ENCODE measurements at places on chromosomes 11 and 22. TPM values are rescaled to one million over a fixed set of nuclear protein-coding genes. Genes with fewer than 3 reads are reported as not detected.

GRCh38 chr11:92050305-92050704, 174.3 kb upstream of the FAT3 start:
- H3K27me3 ChIP-seq = no peaks in the 10 kb centered on the region
- H3K4me3 ChIP-seq = no peak overlapping the region
- H3K4me1 ChIP-seq = no peaks in the 10 kb centered on the region
- no peak for DNase-seq
- H3K27ac ChIP-seq = no peak overlapping the region
- H3K36me3 ChIP-seq = no peaks in the 10 kb centered on the region

- H3K27me3 ChIP-seq = peaks cover 7% of the 10 kb centered on the region
- DNase-seq = no peak
- no peaks in the 10 kb centered on the region for H3K4me1 ChIP-seq
- no peak overlapping the region for H3K27ac ChIP-seq
- H3K4me3 ChIP-seq = no peak overlapping the region
Measured at GRCh38 chr11:31337806-31338205, 31.7 kb downstream of the DCDC1 start.

GRCh38 chr11:14529951-14530350, 9.8 kb upstream of the PSMA1 start:
- no peaks in the 10 kb centered on the region for H3K27me3 ChIP-seq
- H3K27ac ChIP-seq = no peak overlapping the region
- peaks cover 8% of the 10 kb centered on the region for H3K36me3 ChIP-seq
- no peak overlapping the region for H3K4me3 ChIP-seq

GRCh38 chr11:100315946-100316345, 371.1 kb upstream of the ARHGAP42 start:
- H3K4me1 ChIP-seq = no peaks in the 10 kb centered on the region
- H3K27ac ChIP-seq = no peak overlapping the region
- H3K4me3 ChIP-seq = no peak overlapping the region
- no peak for DNase-seq

GRCh38 chr22:40592352-40593113, 44.0 kb downstream of the MRTFA start:
- peak overlapping the region; percentile 52 for H3K27ac ChIP-seq
- peaks cover 4% of the 10 kb centered on the region for H3K36me3 ChIP-seq
- peaks cover 31% of the 10 kb centered on the region for H3K4me1 ChIP-seq
- no peaks in the 10 kb centered on the region for H3K27me3 ChIP-seq

DNA sequence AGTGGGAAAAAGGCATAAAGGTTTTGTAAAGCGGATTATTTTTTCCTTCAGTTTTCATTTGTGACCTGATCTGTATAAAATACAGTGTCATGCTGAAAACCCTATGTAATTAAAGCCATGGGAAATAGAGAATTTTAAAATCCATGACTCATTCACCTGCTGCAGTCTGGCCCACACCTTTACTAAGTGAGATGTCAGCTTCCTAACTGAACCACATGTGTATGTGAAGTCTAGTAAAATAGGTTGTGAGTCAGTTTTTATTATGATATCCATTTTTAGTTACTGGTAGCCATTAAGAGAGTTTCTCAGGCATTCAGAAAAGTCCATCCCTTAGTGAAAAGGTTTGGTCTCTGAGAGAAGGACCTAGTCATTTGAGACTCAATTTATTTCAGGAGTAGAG, 60.9 kb downstream of the TRIM44 start:
- H3K36me3 ChIP-seq = peaks cover 48% of the 10 kb centered on the region
- no peak overlapping the region for H3K27ac ChIP-seq
- peaks cover 26% of the 10 kb centered on the region for H3K4me1 ChIP-seq
- no peak for DNase-seq
- H3K27me3 ChIP-seq = no peaks in the 10 kb centered on the region
- H3K4me3 ChIP-seq = no peak overlapping the region

DNA sequence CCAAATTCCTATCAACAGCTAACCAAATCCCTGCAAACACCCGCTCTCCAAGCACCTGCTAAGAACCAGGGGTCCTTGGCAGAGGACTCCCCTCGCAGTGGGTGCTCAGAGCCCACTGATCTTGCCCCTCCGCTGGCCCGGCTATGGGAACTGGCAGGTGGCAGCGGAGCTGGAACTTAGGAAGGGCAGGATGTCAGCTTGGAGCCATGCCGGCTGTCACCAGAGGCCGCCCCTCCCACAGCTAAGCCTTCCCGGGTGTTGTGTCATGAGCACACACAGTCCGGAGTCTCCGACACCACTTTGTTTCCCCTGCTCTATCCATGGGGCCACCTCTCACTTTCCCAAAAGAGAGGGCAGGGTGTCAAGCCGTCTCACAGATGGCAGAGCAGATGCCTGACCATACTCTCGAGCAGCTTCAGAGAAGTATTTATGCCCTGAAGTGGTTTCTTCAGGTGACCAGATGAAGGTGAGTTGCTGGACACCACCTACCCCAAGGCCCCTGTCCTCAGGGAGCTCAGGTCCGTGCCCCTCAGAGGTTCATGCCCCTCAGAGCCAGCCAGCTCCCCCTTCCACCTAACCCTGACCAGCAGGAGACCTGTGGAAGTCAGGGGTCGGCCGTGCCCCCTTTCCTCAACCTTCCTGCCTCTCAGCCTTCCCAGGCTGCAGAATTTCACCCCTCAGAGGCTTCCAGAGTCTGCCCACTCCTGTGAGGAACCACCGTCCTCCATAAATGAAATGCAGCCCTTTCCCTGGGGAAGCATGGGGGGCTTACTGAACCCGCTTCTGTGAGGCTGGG, 545.7 kb upstream of the B3GAT1 start:
- H3K27ac ChIP-seq = no peak overlapping the region
- no peaks in the 10 kb centered on the region for H3K36me3 ChIP-seq
- no peak for DNase-seq
- H3K4me1 ChIP-seq = no peaks in the 10 kb centered on the region
- H3K27me3 ChIP-seq = peaks cover 7% of the 10 kb centered on the region

GRCh38 chr22:18024276-18024939, at the start of gene MICAL3:
MICAL3 (minus strand) TSS chr22:18024561; CDS start chr22:17906812, 117,749 bp downstream.
- DNase-seq = peak; percentile 81
- H3K27ac ChIP-seq = no peak within 1 kb of the TSS
- peaks cover 13% of the 10 kb centered on the region for H3K4me1 ChIP-seq
- H3K36me3 ChIP-seq = no peaks in the 10 kb centered on the region

Gene GGT1
- total RNA-seq = 11.1 TPM

DNA sequence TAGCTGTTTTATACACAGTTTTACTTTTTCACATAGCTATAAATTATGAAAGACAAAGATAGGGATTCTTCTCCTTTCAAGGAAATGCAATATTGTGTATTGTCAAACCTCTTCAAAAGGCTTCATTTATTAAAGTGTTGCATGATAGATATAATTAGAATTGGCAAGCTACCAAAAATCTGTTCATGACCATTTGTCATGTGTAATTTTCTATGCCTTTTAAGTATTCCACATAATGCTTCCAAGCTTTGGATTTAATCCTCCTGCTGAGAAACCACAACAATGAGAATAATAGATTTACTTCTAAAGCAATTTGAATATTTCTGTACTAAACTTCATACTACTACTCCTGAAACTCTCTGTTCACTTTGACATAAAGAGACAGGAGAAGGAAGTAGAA, 403.2 kb upstream of the CCDC179 start:
- H3K27me3 ChIP-seq = no peaks in the 10 kb centered on the region
- H3K27ac ChIP-seq = no peak overlapping the region
- no peak overlapping the region for H3K4me3 ChIP-seq
- no peaks in the 10 kb centered on the region for H3K36me3 ChIP-seq
- no peak for DNase-seq

GRCh38 chr11:76640501-76640900, 30.0 kb downstream of the LRRC32 start:
- DNase-seq = no peak
- H3K4me3 ChIP-seq = no peak overlapping the region
- H3K27ac ChIP-seq = no peak overlapping the region
- peaks cover 29% of the 10 kb centered on the region for H3K4me1 ChIP-seq

Gene LRRC56
- 2.2 TPM for total RNA-seq

DNA sequence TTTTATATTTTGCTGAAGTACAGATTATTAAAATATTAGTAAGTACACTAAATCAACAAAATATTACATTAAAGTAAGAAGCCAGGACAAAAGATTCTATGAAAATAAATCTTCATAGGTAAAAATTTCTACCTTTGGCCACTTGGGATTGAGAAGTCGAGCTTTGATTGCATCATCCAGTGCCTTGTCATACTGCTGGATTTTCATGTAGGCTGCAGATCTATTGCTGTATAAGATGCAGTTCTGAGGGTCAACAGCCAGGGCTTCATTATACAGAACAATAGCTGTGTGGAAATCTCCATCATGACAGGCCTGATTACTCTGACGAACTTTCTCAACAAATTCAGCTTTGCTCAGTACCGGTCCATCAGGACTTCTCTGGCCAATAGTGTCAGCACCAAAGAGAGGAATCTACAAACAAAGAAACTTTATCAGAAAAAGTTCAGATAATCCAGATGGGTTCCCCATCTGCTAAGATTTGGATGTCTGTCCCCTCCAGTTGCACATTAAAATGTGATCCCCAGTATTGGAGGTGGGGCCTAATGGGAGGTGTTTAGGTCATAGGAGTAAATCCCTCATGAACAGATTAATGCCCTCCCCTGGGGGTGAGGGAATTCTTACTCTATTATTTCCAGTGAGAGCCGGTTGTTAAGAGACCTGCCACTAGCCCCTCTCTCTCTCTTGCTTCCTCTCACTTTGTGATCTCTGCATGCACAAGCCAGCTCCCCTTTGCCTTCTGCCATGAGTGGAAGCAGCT, 50.0 kb downstream of the TTC28 start:
- peaks cover 68% of the 10 kb centered on the region for H3K27me3 ChIP-seq
- H3K27ac ChIP-seq = no peak overlapping the region
- no peaks in the 10 kb centered on the region for H3K36me3 ChIP-seq
- no peak overlapping the region for H3K4me3 ChIP-seq
- DNase-seq = no peak

GRCh38 chr11:67415501-67416304, at the start of gene CARNS1:
CARNS1 (plus strand) TSS chr11:67415678; CDS start chr11:67416200, 522 bp downstream.
- H3K4me1 ChIP-seq = peaks cover 67% of the 10 kb centered on the region
- H3K36me3 ChIP-seq = peaks cover 4% of the 10 kb centered on the region
- no peak for DNase-seq
- H3K27me3 ChIP-seq = no peaks in the 10 kb centered on the region
- peak within 1 kb of the TSS; percentile 75 for H3K4me3 ChIP-seq
- peak within 1 kb of the TSS; percentile 89 for H3K27ac ChIP-seq

DNA sequence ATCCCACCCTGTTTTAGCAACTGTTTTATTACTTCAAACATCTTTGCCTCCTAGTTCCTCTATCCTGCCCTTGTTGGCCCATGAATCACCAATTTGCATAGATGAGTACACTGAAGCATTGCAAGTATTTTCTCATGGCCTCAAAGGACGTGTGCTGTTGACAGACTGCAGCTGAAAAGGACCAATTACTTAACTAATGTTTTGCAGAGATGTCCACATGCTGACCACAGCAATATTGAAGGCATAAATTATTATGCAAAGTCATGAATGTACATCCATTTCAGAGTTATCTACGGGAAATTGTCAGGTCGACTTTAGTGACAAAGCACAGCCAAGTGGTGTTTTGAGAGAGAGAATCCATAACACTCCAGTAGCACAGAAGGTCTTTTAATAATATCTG, 64.8 kb downstream of the CADM1 start:
- no peak for DNase-seq
- H3K27me3 ChIP-seq = peaks cover 5% of the 10 kb centered on the region
- H3K4me1 ChIP-seq = no peaks in the 10 kb centered on the region
- H3K36me3 ChIP-seq = no peaks in the 10 kb centered on the region

DNA sequence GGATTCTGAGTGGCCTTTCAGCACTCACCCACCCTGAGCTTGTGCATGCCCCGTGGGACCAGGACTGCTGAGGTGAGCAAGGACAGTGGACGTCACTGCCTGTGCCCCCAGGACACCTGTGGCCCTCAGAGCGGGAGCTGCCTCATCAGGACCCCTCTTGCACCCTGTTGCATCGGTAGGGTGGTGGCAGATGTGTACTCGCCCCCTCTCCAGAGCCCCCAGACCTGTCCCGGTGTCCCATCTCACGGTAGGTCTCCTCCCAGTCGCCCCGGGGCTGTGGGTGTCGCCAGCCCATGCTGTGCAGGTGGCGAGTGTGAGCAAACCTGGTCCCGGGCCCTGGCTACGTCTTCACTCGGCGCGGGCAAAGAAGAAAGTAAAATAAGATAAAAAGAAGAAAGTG, 374.2 kb downstream of the TBC1D22A start:
- H3K27ac ChIP-seq = no peak overlapping the region
- peaks cover 4% of the 10 kb centered on the region for H3K36me3 ChIP-seq
- no peak for DNase-seq
- no peaks in the 10 kb centered on the region for H3K27me3 ChIP-seq
- no peaks in the 10 kb centered on the region for H3K4me1 ChIP-seq
- no peak overlapping the region for H3K4me3 ChIP-seq

DNA sequence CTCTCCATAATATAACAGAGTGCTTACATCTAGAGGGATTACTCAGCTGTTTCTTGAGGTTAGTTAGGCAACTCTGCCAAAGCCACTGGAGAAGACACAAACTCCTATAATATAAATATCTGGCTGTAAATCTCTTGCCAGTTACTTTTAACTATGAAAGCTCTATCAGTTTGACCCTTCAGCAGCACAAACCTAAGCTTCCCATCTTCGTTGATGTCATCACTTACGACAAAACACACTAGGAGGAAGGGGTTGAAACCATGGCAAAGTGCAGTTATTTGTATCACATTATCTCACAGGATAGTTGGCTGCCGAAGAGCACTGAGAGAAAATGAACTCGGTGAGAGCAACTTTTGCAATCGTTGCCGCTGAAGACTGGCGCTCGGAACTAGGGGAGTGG, 922.1 kb downstream of the OPCML start:
- H3K27me3 ChIP-seq = no peaks in the 10 kb centered on the region
- H3K36me3 ChIP-seq = no peaks in the 10 kb centered on the region
- no peak overlapping the region for H3K27ac ChIP-seq
- no peak overlapping the region for H3K4me3 ChIP-seq

- no peaks in the 10 kb centered on the region for H3K4me1 ChIP-seq
- H3K27me3 ChIP-seq = peaks cover 9% of the 10 kb centered on the region
- peak overlapping the region; percentile 34 for H3K27ac ChIP-seq
Measured at GRCh38 chr22:50176850-50177536, 6.5 kb downstream of the PANX2 start.

- H3K27ac ChIP-seq = no peak overlapping the region
- no peak overlapping the region for H3K4me3 ChIP-seq
- no peaks in the 10 kb centered on the region for H3K4me1 ChIP-seq
- DNase-seq = no peak
- H3K36me3 ChIP-seq = no peaks in the 10 kb centered on the region
Measured at GRCh38 chr22:24703101-24703500, 71.4 kb downstream of the PIWIL3 start.

- H3K4me3 ChIP-seq = no peak overlapping the region
- no peaks in the 10 kb centered on the region for H3K27me3 ChIP-seq
- H3K27ac ChIP-seq = no peak overlapping the region
- H3K36me3 ChIP-seq = peaks cover 15% of the 10 kb centered on the region
Measured at GRCh38 chr11:17805043-17805442, 70.5 kb downstream of the KCNC1 start.

- no peaks in the 10 kb centered on the region for H3K36me3 ChIP-seq
- peaks cover 6% of the 10 kb centered on the region for H3K27me3 ChIP-seq
- DNase-seq = no peak
Measured at GRCh38 chr22:27564806-27565205, 236.8 kb downstream of the MN1 start.

- DNase-seq = no peak
- no peak overlapping the region for H3K27ac ChIP-seq
- peaks cover 4% of the 10 kb centered on the region for H3K27me3 ChIP-seq
- no peaks in the 10 kb centered on the region for H3K4me1 ChIP-seq
- no peaks in the 10 kb centered on the region for H3K36me3 ChIP-seq
Measured at GRCh38 chr11:116173941-116174911, 598.6 kb downstream of the BUD13 start.

GRCh38 chr11:122140500-122140899, 24.5 kb upstream of the BLID start:
- DNase-seq = no peak
- H3K4me3 ChIP-seq = no peak overlapping the region
- no peak overlapping the region for H3K27ac ChIP-seq
- H3K4me1 ChIP-seq = no peaks in the 10 kb centered on the region
- peaks cover 4% of the 10 kb centered on the region for H3K27me3 ChIP-seq

Data from activated naive CD8-positive, alpha-beta T cell treated with anti-CD3 and anti-CD28 coated beads for 36 hours (primary cell).